ENCODE measurements at places on chromosomes 5 and 9.

DNA sequence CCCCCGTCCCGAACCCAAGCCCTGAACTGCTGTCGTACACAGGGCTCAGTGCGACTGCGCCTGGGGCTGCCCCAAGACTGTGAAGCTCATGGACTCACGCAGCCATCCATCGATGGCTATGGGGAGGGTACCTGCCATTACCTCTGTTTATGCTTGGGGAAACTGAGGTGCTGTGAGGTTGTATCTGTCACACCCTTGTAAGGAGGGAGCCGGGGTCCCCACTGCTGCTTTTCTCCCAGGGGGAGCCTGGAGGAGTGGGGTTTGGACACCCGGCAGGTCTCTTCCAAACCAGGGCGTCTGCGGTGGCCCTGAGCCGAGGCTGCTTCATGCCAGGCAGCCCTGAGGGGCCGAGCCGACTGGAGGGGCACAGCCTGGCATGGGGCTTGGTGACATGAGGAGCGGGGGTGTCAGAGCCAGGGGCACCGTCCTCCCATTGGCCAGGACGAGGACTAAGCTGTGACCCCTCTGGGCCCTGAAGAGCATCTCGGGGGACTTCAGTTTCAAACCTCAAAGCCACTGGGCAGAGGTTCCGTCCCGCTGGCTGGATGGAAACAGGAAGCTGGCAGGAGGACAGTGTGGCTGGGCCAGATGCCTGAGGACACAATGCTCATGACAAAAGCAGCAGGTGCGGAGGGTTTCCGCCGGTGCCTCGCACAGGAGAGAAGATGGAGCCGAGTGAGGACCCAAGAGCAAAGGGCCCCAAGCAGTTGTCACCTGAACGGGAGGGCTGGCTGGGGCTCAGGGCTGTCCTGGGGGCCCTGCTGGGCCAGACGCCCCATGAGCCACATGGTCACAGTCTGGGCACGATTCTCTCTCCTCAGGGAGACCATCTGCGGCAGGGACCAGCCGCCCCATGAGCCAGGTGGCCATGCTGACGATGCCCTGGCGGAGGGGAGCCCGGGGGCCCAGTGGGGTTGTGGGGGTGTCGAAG is 54.4 kb upstream of the EXOC3 start:
- no peak for DNase-seq

GRCh38 chr9:16344343-16344742 is 526.1 kb downstream of the BNC2 start:
- no peak for DNase-seq

- DNase-seq = no peak
Measured at GRCh38 chr5:71874521-71874920, 155.4 kb downstream of the CARTPT start.

- DNase-seq = no peak
Measured at GRCh38 chr9:75372499-75373268, 284.4 kb downstream of the OSTF1 start.

DNA sequence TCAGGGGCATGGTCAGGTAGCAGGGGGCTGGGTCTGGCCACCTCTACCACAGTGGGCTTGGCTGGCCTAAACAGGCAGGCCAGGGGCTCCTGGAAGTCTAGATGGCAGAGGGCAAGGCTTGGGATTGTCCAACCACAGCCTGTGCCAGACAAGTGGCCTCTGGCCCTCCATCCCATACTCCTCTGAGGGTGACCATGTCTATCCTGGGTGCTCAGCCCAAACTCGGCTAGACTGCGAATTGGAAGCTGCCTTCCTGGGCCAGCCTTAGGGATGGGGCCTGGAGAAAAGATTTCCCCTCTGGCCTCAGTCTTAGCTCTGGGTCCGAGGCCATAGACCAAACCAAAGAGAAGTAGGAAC is 110.5 kb downstream of the PHF2 start:
- no peak for DNase-seq

DNA sequence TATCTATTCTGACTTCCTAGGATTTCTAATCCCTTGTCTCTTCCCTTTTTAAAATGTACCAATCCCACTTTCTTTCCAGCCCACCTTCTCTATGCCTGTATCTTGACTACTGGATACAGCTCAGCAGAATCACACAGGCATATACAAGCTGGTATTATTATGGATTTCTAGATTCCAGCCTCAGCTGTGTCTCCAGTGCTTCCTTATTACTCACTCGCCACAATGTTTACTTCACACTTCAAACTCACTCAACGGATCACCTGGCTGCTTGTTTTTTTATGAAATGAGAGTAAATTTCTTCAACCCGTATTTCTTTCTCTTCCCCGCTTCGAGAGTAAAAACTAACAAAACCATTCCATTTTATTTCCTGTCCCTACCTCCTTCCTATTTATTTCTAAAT is 38.8 kb downstream of the CWC27 start:
- no peak for DNase-seq

GRCh38 chr5:166957782-166958181 is 1333.7 kb upstream of the WWC1 start:
- no peak for DNase-seq

DNA sequence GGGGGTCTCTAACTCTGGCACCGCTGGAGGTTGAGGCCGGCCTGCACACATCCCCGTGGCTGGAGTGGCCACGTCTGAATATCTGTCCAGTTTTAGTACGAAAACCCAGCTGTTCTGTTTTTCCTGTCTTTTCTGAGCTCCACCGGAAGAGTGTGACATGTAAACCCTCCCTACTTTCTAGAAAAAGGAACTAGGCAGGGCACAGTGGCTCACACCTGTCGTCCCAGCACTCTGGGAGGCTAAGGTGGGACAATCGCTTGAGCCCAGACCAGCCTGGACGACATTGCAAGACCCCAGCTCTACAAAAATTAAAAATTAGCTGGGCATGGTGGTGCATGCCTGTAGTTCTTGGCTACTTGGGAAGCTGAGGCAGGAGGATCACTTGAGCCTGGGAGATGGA is 8.2 kb upstream of the PHYKPL start:
- DNase-seq = no peak

DNA sequence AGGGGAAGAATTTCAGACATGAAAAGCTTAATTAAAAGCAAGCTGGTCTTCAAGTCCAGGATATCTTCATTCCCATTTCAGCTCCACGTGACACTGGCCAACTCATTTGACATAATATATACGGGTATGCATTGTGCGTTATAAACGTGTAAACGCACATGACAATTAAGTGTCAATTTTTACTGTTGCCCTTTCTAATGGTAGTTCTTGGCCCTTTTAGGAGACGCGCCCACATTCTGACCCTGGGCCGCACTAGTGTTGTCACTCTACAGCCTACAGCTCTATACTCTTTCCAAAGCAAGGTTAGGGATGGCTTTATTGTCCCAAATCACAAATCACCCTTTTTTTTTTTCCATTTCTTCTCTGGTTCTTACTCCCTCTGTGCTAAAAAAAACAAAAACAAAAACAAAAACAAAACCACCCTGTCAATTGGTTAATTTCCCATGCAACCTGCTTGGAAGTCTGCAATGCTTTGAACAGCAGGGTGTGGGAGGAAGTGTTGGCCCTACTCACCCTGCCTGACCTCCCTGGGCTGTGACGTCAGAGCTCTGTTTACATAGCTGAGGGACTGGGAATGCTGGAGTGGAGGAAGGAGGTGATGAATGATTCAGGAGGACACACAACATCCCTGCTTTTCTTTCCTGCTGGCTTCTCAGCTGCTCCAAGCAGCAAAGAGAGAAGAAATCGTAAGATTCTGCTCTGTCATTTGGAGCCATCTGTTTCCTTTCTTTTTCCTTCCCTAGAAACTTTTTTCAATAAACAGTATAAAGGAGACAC is 19.3 kb downstream of the RFK start:
- peak; percentile 66 for DNase-seq

DNA sequence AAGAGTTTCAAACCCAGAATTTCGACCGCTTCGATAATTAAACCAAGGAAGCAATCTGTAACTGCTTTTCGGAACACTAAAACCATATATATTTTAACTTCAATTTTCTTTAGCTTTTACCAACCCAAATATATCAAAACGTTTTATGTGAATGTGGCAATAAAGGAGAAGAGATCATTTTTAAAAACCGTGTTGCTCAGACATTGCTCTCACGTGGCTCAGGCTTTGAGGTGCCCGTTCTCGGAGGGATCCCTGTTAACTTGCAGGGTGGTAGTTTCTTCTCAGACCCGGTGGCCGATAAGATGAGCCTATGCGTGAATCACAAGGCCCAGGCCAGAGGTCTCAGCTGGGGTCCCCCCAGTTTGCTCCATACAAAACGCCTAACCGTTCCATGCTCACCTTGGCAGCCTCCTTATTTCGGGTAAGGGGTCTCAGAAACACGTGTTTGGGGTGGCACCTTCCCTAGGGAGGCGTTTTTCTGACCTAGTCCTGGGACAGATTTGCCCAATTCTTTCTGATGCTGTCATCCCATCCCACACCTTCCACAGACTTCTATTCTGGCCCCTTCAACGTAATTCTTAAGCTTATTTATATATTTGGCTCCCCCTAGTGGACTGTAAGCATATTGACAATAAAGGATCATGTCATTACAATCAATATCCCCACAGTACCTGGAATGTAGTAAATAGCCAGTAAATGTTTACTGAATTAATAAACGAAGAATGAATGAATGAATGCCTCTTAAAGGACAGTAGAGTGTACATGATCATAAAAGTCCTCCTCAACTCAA is 48.1 kb downstream of the THBS4 start:
- peak; percentile 92 for DNase-seq

DNA sequence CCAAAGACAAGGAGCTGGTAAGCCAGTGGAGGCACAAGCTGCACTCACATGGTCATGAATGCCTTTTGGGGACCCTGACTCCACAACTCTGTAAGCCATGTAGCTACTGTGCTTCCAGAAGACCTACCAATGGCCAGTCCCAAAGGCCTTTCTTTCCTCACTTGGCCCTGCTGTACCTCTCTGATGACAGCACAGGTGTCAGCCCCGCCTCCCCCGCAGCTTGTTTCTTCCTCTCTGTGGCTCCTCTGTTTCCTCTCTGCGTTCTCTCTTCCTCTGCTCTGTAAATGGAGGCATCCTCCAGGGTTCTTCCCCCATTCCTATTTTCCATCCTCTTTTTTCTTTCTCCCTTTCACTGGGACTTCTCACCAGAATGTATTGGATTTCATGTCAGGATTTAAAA is 26.7 kb downstream of the SH3TC2 start:
- DNase-seq = no peak

DNA sequence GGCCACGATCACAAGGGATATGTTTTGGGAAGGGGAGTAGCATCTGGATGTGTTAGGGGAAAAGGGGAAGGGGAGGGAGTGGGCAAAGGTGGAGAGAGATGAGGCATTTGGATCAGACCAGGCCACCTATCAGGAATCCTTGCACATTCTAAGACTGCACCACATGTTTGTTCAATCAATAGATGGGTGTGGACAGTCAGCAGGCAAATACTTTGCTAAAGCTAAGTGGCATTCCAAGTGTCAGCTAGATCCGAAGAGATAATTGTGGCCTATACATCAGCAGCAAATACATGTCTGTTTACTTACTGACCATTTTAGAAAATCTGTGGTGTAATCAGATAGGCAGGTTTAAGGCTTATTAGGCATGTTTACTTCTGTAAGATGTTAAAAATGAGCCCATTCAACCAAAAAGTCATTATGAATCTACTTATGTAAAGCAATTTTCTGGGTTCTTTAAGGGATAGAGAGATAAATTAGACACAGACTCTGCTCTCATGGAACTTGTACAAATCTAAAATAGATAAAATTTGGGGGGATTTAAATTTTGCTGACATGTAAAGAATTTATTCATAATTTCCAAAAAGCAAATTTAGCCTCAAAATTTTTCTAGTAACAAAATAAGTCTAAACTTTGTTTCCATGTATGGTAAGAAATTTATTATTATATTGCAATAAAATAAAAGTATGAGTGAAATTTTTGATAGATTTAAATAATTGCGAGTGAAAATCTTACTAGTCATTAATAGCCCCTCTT is 107.3 kb downstream of the SNCAIP start:
- DNase-seq = no peak

GRCh38 chr5:114308508-114308907 is 53.4 kb upstream of the KCNN2 start:
- no peak for DNase-seq

Measured in GM23338 (cell line).